Epithelial cell of umbilical artery (primary cell): ENCODE measurements at places on chromosomes 5 and 9. TPM values are rescaled to one million over a fixed set of nuclear protein-coding genes. Genes with fewer than 3 reads are reported as not detected.

PCDHB2 gene
- under 0.01 and 0.32 TPM in 2 replicates for total RNA-seq

PKD2L2 gene
- not detected in 2 replicates for total RNA-seq

AP3S1 gene
- total RNA-seq: 67.2 and 83.5 TPM in 2 replicates

DMRT3 gene
- not detected in 2 replicates for total RNA-seq

CATSPER3 gene
- total RNA-seq: not detected in 2 replicates

PLPP7 gene
- total RNA-seq: 0.32 and 0.46 TPM in 2 replicates

FOXE1 gene
- total RNA-seq: not detected in 2 replicates

PCDHGC3 gene
- total RNA-seq: 6.5 and 7.8 TPM in 2 replicates

ADAMTSL1 gene
- 20.1 and 25.1 TPM in 2 replicates for total RNA-seq

OR1J1 gene
- total RNA-seq: not detected in 2 replicates

TAS2R1 gene
- not detected in 2 replicates for total RNA-seq

GMCL2 gene
- total RNA-seq: not detected in 2 replicates

IFNK gene
- not detected in 2 replicates for total RNA-seq

CAMK4 gene
- 1.6 and 3.6 TPM in 2 replicates for total RNA-seq

SPATA6L gene
- total RNA-seq: 0.61 and 0.65 TPM in 2 replicates

IFNE gene
- 0.32 and 3.6 TPM in 2 replicates for total RNA-seq

NAIP gene
- 1.9 and 2.3 TPM in 2 replicates for total RNA-seq

RGS14 gene
- 5.2 and 7.5 TPM in 2 replicates for total RNA-seq

SHC3 gene
- 1.4 and 1.9 TPM in 2 replicates for total RNA-seq

DMGDH gene
- 0.30 and 0.32 TPM in 2 replicates for total RNA-seq

COL15A1 gene
- under 0.01 and 0.30 TPM in 2 replicates for total RNA-seq

MYMK gene
- total RNA-seq: not detected in 2 replicates

TMEM174 gene
- total RNA-seq: not detected in 2 replicates

IFNB1 gene
- total RNA-seq: 0.46 TPM in 1 of 2 replicates, not detected in the other

QRFP gene
- not detected in 2 replicates for total RNA-seq

EGFL7 gene
- total RNA-seq: 532 and 626 TPM in 2 replicates

SEMA6A gene
- 0.15 and 0.32 TPM in 2 replicates for total RNA-seq

ZBED3 gene
- total RNA-seq: 2.3 and 2.6 TPM in 2 replicates

DMRT2 gene
- not detected in 2 replicates for total RNA-seq

STPG3 gene
- total RNA-seq: not detected in 2 replicates

TXNDC8 gene
- total RNA-seq: not detected in 2 replicates

BSPRY gene
- total RNA-seq: not detected in 2 replicates

IL31RA gene
- 0.15 and 0.97 TPM in 2 replicates for total RNA-seq

PCDHB16 gene
- total RNA-seq: under 0.01 TPM in 2 replicates

RC3H2 gene
- 41.6 and 62.5 TPM in 2 replicates for total RNA-seq

HMCN2 gene
- total RNA-seq: 0.15 and 0.32 TPM in 2 replicates

BTNL8 gene
- not detected in 2 replicates for total RNA-seq

ADAMTS6 gene
- total RNA-seq: 86.4 and 100 TPM in 2 replicates

PLPPR1 gene
- 1.9 and 2.3 TPM in 2 replicates for total RNA-seq

ANGPTL2 gene
- total RNA-seq: 8.4 and 14.7 TPM in 2 replicates

FAM81B gene
- not detected in 2 replicates for total RNA-seq

ST6GALNAC4 gene
- 38.3 and 53.8 TPM in 2 replicates for total RNA-seq

JAKMIP2 gene
- 1.2 TPM in 1 of 2 replicates, not detected in the other for total RNA-seq

DDX4 gene
- not detected in 2 replicates for total RNA-seq

PCDH1 gene
- 144 and 266 TPM in 2 replicates for total RNA-seq

DCAF10 gene
- 12.0 and 20.1 TPM in 2 replicates for total RNA-seq

ENTPD2 gene
- total RNA-seq: not detected in 2 replicates

SH3GL2 gene
- total RNA-seq: 0.32 TPM in 1 of 2 replicates, not detected in the other

SLC25A48 gene
- not detected in 2 replicates for total RNA-seq

PCDHAC2 gene
- under 0.01 and 0.30 TPM in 2 replicates for total RNA-seq

RPP25L gene
- total RNA-seq: 25.7 and 38.5 TPM in 2 replicates

ALDH1A1 gene
- 124 and 155 TPM in 2 replicates for total RNA-seq

PCDHA5 gene
- not detected in 2 replicates for total RNA-seq

TMEM232 gene
- total RNA-seq: 1.3 and 1.5 TPM in 2 replicates

SLC23A1 gene
- not detected in 2 replicates for total RNA-seq

PRELID2 gene
- 25.0 and 39.8 TPM in 2 replicates for total RNA-seq

GPR150 gene
- total RNA-seq: 0.30 and 0.32 TPM in 2 replicates

PRDM9 gene
- total RNA-seq: not detected in 2 replicates

CD72 gene
- total RNA-seq: not detected in 2 replicates
